ENCODE measurements at places on chromosomes 4 and X.

GRCh38 chrX:71667328-71668247 lies at the start of gene LOC101059915:
Gene LOC101059915, plus strand, starts transcription at chrX:71667546.
- peak; percentile 67 for DNase-seq

GRCh38 chr4:25943312-25943711 lies 29.3 kb downstream of the SMIM20 start:
- no peaks in the 10 kb centered on the region for H3K27me3 ChIP-seq
- H3K4me3 ChIP-seq = no peak overlapping the region
- no peak overlapping the region for H3K27ac ChIP-seq

- no peak for DNase-seq
Observed at GRCh38 chrX:66013194-66013816, 26.6 kb downstream of the VSIG4 start.

DNA sequence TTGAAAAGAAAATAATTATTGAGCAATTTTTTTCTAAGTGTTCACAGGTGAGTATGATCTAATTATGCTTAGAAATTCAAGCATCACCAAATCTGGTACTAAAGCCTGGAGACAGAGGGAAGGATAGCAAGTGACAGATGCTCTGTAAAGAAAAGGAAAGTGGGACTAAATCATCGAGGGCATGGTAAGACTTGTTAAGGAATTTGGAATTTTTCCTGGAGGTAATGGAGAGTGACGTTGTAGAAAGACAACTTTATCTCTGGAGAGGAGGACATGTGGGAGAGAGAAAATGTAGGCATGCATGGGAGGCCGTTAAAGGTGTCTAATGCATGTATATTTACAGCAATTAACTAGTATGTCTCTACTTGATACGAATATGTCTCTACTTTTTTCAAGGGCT lies 333.2 kb upstream of the ATOH1 start:
- no peak overlapping the region for H3K4me3 ChIP-seq
- no peaks in the 10 kb centered on the region for H3K4me1 ChIP-seq
- H3K27ac ChIP-seq = no peak overlapping the region
- no peaks in the 10 kb centered on the region for H3K36me3 ChIP-seq
- no peaks in the 10 kb centered on the region for H3K27me3 ChIP-seq
- DNase-seq = no peak

DNA sequence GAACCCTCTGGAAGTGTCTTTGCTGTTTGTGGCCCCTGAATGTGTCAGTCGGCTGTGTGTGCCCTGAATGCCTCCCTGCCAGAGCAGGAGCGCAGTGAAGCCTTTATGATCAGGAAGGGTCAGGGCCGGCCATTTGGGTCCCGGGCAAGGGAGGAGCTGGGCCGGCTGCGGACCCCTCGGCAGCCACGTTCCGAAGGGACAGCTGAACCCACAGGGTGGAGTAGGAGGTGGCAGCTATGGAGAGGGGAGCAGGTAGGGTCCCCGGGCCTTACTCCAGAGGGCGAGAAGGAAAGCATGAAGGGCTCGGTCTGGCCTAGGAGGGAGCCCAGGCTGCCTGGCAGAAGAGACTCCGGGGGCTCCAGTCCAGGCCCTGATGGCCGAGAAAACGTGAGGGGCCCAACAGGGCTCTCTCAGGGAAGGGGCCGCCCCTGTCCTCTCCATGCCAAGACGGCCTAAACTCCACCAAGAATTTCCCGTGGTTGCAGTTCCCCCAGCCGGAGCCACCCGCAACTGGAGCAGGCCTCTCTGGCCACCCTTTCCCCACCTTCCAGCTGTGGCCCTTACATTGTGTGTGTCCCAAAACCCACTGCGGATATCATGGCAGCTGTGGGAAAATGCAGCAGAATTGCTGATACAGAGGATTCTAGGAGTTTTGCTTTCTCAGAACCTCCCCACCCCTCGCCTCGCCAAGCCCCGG lies 182.2 kb upstream of the STK26 start:
- H3K27ac ChIP-seq = no peak overlapping the region
- no peaks in the 10 kb centered on the region for H3K36me3 ChIP-seq
- no peaks in the 10 kb centered on the region for H3K27me3 ChIP-seq
- no peak for DNase-seq

DNA sequence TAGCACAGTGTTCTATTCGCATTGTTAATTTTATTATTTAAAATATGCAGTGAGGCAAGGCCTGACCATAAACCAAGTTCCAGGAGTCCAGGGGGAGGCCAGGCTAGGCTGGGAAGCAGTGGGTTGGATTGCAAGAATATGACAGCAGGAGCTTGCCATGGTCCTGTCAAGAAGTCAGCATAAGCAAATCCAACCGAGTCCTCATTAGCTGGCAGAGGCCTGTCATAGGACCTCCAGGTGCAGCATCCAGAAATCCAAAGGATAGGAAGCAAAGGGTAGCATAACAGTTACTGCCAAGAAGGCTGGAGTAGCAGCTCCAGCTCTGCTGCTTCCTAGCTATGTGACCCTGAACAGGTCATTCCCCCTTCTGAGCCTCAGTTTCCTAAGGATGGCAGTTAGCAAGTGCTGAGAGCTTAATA lies 13.4 kb downstream of the PJA1 start:
- no peak overlapping the region for H3K27ac ChIP-seq
- no peak overlapping the region for H3K4me3 ChIP-seq

- DNase-seq = no peak
- no peaks in the 10 kb centered on the region for H3K4me1 ChIP-seq
- H3K27ac ChIP-seq = no peak overlapping the region
- no peak overlapping the region for H3K4me3 ChIP-seq
- no peaks in the 10 kb centered on the region for H3K27me3 ChIP-seq
Observed at GRCh38 chr4:112112590-112113170, 32.6 kb upstream of the FAM241A start.

- DNase-seq = no peak
- no peaks in the 10 kb centered on the region for H3K4me1 ChIP-seq
- no peak overlapping the region for H3K4me3 ChIP-seq
Observed at GRCh38 chr4:31341601-31342359, 621.6 kb downstream of the PCDH7 start.

- no peaks in the 10 kb centered on the region for H3K27me3 ChIP-seq
- no peaks in the 10 kb centered on the region for H3K36me3 ChIP-seq
- no peak for DNase-seq
- no peak overlapping the region for H3K27ac ChIP-seq
Observed at GRCh38 chrX:9486786-9487387, 22.0 kb downstream of the TBL1X start.

- H3K36me3 ChIP-seq = no peaks in the 10 kb centered on the region
- H3K4me3 ChIP-seq = no peak overlapping the region
- no peaks in the 10 kb centered on the region for H3K27me3 ChIP-seq
- H3K4me1 ChIP-seq = no peaks in the 10 kb centered on the region
- no peak overlapping the region for H3K27ac ChIP-seq
Observed at GRCh38 chrX:63929608-63930007, 144.6 kb upstream of the ARHGEF9 start.

GRCh38 chrX:132532913-132533312 lies 44.1 kb upstream of the MBNL3 start:
- no peak for DNase-seq
- H3K4me1 ChIP-seq = no peaks in the 10 kb centered on the region
- no peaks in the 10 kb centered on the region for H3K27me3 ChIP-seq
- H3K4me3 ChIP-seq = no peak overlapping the region

DNA sequence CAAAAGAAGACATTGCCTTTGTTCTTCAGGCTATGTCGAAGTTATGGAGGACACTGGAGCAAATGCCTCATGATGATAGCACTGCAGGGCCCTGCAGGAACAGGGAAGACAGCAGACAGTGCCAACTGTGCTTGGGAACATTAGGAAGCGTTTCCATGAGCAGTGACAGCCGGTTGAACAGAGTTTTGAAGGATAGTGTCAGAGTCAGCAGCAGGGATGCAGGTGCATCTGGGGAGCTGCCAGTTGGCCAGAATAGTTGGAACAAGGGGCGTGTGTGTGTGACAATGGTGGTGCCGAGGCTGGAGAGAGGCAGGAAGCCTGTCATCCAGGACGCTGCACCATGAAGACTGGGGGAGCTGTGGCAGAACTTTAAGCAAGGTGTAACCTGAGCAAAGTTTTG lies 88.6 kb downstream of the SHROOM3 start:
- DNase-seq = no peak
- H3K36me3 ChIP-seq = no peaks in the 10 kb centered on the region
- H3K27me3 ChIP-seq = no peaks in the 10 kb centered on the region
- no peak overlapping the region for H3K27ac ChIP-seq

GRCh38 chrX:130560544-130560943 lies 158.8 kb downstream of the RBMX2 start:
- no peak overlapping the region for H3K27ac ChIP-seq
- H3K27me3 ChIP-seq = no peaks in the 10 kb centered on the region
- H3K4me3 ChIP-seq = no peak overlapping the region
- no peaks in the 10 kb centered on the region for H3K4me1 ChIP-seq

DNA sequence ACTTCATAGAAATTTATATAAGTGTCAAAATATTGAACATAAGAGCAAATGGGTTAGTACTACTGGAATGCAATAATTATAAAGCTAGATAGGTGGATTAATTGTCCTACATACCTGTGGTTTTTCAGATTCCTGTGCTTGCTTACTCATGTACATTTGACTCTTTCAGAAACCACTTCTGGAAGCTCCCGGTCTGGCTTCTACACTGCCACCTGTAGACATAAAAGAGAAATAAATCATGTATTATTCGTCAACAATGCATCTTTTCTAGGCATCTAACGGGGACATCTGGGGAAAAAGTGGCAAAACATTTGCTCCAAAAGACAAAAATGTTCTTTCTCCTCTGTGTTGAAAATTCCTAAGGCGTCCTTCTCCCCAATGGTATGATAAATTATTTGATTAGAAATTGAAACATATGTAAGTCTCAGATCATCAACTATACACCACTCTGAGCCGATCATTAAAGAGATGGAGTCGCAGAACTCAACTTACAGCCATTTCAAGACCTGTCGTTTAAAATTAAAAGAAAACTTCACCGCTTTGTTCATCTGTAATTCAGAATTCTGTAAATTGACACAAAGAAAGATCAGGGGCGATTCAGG lies 648.7 kb upstream of the DIPK2B start:
- no peak overlapping the region for H3K27ac ChIP-seq
- DNase-seq = no peak
- no peaks in the 10 kb centered on the region for H3K27me3 ChIP-seq
- H3K4me3 ChIP-seq = no peak overlapping the region

- H3K4me3 ChIP-seq = no peak overlapping the region
- no peaks in the 10 kb centered on the region for H3K36me3 ChIP-seq
- H3K27me3 ChIP-seq = no peaks in the 10 kb centered on the region
- DNase-seq = no peak
Observed at GRCh38 chr4:95428291-95429070, 120.3 kb downstream of the UNC5C start.

GRCh38 chr4:113071274-113071673 lies 21.8 kb downstream of the ANK2 start:
- H3K27ac ChIP-seq = no peak overlapping the region
- DNase-seq = no peak
- no peaks in the 10 kb centered on the region for H3K27me3 ChIP-seq
- no peak overlapping the region for H3K4me3 ChIP-seq

GRCh38 chr4:3871881-3872833 lies 106.0 kb downstream of the ADRA2C start:
- H3K27me3 ChIP-seq = no peaks in the 10 kb centered on the region
- H3K36me3 ChIP-seq = no peaks in the 10 kb centered on the region
- H3K27ac ChIP-seq = no peak overlapping the region
- H3K4me3 ChIP-seq = peak overlapping the region; percentile 9
- DNase-seq = no peak
- H3K4me1 ChIP-seq = no peaks in the 10 kb centered on the region

- H3K36me3 ChIP-seq = no peaks in the 10 kb centered on the region
- H3K4me3 ChIP-seq = peak overlapping the region; percentile 66
- H3K27ac ChIP-seq = peak overlapping the region; percentile 86
- no peak for DNase-seq
- H3K27me3 ChIP-seq = no peaks in the 10 kb centered on the region
Observed at GRCh38 chrX:150569155-150569477, 695 bp downstream of the MTM1 start.

DNA sequence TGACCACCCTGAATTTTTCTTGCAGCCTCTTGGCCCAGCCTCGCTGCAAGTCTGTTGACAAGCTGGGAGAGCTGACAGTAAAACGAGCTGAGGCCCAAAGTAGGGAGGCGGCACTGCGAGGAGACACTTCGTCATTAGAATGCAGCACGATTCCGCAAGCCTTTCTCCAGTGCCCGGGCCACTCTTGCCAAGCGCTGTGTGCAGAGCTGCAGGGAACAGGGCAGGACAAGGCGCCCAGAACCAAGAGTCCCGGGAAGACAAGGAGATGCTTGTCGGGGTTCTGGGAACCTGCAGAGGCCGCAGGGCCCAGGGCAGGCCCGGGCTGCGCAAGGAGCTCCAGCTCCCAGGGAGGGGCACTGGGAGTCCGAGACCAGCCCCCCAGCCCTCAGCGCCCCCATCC lies 187.1 kb downstream of the BCOR start:
- no peaks in the 10 kb centered on the region for H3K27me3 ChIP-seq
- no peak for DNase-seq
- no peaks in the 10 kb centered on the region for H3K4me1 ChIP-seq
- H3K27ac ChIP-seq = no peak overlapping the region
- no peak overlapping the region for H3K4me3 ChIP-seq
- no peaks in the 10 kb centered on the region for H3K36me3 ChIP-seq

- no peak for DNase-seq
- no peak overlapping the region for H3K27ac ChIP-seq
- H3K4me1 ChIP-seq = no peaks in the 10 kb centered on the region
- H3K36me3 ChIP-seq = no peaks in the 10 kb centered on the region
Observed at GRCh38 chr4:23364167-23364566, 525.7 kb downstream of the PPARGC1A start.

- DNase-seq = no peak
- H3K4me1 ChIP-seq = no peaks in the 10 kb centered on the region
- H3K36me3 ChIP-seq = no peaks in the 10 kb centered on the region
- no peak overlapping the region for H3K27ac ChIP-seq
- no peaks in the 10 kb centered on the region for H3K27me3 ChIP-seq
Observed at GRCh38 chr4:1751155-1751918, 30.0 kb downstream of the TACC3 start.

GRCh38 chr4:14700544-14700943 lies 301.7 kb upstream of the CPEB2 start:
- H3K27me3 ChIP-seq = no peaks in the 10 kb centered on the region
- no peaks in the 10 kb centered on the region for H3K36me3 ChIP-seq
- DNase-seq = no peak

DNA sequence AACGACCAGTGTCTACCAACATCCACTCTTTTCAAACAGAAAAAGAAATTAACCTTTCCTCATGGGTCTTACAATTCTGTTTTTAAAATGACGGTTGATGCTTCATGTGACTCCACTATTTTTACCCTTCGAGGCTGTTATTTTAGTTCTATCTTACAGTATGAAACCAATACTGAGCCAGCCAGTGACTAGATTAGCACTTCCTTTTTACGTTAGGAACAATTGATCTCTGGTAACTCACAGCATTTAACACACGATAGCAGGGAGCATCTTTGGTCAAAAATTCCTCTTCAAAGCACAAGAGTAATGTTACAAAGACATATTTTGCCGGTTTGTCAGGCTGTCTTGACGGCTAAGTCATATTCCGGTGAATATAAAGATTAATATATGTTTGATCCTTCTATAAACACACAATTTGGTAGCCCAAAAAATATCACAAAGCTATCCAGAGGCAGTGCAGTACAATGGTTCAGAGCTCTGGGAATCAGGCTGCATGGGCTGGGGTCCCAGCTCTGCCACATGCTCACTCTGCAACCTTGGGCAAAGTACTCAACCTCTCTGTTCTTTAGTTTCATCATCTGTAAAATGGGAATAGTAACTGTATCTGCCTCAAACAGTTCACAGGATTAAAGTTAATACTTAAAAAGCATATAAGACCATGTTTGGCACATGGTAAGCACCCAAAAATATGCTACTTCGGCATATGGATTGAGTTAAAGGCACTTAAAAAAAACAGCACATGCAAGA lies 62.9 kb upstream of the TXK start:
- no peaks in the 10 kb centered on the region for H3K36me3 ChIP-seq
- H3K4me3 ChIP-seq = no peak overlapping the region
- H3K27ac ChIP-seq = no peak overlapping the region
- H3K4me1 ChIP-seq = no peaks in the 10 kb centered on the region
- H3K27me3 ChIP-seq = no peaks in the 10 kb centered on the region
- no peak for DNase-seq
